Glutamatergic neuron (in vitro differentiated cells): ENCODE measurements at places on chromosomes 12 and 14.

DNA sequence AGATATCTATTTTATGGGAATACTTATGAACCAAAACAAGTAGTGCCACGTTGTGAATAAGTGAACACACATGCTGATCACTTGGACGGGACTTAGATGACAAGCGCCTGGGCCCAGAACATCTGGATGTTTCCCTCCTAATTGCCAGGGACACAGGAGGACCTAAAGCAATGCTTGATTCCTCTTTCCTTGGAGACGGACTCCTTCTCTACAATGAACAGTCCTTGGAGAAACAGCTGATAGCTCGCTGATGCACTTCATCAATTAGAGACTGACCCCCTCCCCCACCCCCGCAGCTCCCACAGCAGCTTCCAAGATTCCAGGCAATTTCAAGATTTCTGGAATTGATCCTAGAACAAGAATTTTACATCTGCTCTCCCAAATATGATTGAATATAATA is 86.4 kb downstream of the ST8SIA1 start:
- no peak for DNase-seq

GRCh38 chr12:15532364-15532977 is 210.2 kb downstream of the PTPRO start:
- no peak for DNase-seq

GRCh38 chr12:131076296-131076695 is 122.6 kb downstream of the ADGRD1 start:
- no peak for DNase-seq

- no peak for DNase-seq
Observed at GRCh38 chr12:104929977-104930376, 28.1 kb downstream of the SLC41A2 start.

DNA sequence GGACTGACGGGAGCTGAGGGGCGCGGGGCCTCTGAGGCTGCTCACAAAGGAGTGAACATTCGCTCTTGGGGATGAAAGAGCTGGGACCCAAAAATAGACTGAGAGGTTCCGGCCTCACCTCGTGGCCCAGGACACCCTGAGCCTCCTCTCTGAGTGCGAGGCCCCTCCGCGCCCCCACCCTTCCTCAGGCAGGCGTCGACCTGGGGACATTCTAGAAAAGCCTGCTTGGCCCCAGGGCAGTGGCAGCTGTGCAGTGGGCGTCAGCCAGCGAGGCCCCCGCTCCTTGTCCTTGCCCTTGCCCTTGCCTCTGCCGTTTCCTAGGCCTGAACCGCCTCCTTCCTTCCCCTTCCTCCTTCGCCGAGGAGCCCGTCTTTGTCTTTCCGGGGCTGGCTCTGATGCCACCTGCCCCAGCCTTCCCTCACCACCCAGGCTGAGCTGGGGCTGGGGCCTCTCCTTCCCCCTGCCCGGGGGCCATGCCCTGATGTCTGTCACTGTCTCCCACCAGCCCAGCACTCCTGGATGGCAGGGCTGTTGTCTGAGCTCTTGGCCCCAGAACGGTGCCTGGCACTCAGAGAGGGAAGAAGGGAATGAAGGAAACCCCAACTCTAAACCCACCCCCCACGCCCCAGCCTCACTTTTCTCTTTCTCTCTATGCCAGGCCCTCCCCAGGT is 208.2 kb upstream of the RTL1 start:
- DNase-seq, result no peak

- DNase-seq, result no peak
Observed at GRCh38 chr12:65778258-65779090, 45.8 kb upstream of the HMGA2 start.

DNA sequence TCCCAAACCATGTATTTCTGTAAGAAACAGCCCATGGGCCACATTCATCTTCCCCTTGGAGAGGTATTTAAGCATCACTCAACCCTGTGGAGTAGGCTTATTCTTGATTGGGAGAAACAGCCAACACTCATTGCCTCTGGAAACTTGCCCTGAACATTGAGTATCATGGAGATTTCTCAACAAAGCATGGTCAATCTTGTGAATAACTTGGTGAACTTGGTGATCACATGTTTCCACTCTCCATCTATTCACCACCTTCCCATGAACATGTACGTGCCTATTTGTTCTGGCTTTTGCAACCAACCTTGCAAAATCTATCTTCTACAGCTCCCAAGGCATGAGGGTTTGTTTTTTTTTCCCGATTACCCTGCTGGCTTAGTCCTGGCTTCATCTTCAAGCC is 163.2 kb downstream of the PAH start:
- no peak for DNase-seq

DNA sequence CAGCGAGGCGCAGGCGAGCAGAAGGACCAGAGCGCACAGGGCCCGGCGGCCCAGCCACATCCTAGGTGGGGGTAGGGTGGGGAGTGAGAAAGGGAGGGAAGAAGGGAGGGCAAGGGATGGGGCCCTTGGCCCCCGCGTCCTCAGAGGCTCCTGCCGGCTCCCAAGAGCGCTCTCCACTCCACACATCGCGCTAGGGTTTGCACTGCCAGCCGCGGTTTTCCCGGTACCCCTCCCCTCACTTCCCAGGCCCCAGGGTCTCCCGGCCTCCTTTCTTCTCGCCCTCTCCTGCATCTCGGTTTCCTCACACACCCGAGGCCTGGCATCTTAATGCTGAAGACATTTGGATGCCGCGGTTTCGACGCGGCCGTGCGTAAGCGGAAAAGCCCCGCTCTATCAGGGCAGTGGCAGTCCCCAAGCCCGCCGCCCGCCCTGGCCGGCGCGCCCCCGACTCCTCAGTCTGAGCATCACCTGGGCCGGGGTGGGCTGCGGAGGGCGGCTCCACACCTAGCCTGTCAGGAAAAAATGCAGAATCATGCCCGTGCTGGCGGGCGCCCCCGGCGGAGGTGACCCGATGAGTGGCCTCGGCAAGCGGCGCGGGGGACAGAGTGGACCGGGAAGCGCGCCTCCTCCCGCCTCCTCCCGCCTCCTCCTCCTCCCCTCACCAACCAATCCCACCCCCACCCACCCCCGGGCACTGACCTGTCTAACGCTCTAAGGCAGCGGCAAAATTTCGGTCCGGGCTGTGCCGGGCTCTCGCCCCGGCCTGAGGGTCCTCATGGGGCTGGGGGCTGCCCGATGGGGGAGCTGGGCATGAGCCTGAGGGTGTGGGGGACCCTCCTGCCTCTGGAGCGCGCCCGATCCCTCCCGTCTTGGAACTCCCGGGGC is 686 bp downstream of the B4GALNT1 start:
- peak; percentile 72 for DNase-seq

DNA sequence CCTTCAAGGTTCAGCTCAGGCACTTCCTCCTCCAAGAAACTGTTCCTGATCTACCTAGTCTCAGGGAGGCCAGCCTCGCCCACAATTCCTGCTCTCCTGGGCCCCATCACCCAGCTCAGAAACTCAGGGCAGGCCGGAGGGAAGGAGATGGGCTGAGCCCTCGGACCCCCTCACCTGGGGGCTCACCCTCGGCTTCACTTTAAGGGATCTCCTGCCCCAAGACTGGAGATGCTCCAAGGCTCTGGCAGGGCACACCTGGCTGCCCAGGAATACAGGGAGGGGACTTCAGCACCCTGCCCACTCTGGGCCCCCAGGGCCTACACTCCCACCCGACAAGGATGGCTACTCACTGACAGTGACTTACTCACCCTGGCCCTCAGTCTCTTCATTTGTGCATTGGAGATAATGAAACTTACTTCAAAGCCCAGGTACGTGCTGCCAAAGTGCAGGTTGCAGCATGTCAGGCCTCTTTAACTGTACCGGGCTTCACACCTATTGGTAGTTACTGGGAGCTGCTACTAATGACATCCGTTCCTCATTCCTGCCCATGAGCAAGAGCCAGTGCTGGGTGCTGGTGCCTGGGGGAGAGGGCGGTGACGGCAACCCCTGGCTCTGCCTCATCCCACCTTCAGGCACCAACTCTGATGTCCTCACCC is 21.0 kb upstream of the PPP1R13B start:
- DNase-seq, result no peak

DNA sequence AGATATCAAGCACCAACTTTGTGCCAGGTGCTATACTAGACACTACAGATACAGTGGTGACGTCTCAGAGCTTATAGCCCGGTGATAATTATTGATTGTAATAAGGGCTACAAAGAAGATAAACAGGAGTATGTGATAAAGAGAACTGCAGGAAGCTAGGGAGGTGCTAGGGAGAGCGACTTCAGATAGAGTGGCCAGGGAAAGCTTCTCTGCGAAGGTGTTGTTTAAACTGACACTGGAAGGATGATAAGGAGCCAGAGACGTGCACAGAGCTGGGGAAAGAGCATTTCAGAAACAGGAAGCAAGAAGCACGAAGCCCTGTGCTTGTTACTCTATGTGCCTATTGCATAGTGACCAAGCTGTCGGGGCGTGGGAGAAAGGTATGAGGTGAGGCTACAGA is 48.1 kb upstream of the OTX2 start:
- DNase-seq, result no peak

- no peak for DNase-seq
Observed at GRCh38 chr12:105357162-105357691, 26.7 kb downstream of the C12orf75 start.

- DNase-seq, result no peak
Observed at GRCh38 chr12:20409607-20410377, 41.5 kb downstream of the PDE3A start.

- no peak for DNase-seq
Observed at GRCh38 chr12:40632933-40633332, 59.3 kb upstream of the CNTN1 start.

DNA sequence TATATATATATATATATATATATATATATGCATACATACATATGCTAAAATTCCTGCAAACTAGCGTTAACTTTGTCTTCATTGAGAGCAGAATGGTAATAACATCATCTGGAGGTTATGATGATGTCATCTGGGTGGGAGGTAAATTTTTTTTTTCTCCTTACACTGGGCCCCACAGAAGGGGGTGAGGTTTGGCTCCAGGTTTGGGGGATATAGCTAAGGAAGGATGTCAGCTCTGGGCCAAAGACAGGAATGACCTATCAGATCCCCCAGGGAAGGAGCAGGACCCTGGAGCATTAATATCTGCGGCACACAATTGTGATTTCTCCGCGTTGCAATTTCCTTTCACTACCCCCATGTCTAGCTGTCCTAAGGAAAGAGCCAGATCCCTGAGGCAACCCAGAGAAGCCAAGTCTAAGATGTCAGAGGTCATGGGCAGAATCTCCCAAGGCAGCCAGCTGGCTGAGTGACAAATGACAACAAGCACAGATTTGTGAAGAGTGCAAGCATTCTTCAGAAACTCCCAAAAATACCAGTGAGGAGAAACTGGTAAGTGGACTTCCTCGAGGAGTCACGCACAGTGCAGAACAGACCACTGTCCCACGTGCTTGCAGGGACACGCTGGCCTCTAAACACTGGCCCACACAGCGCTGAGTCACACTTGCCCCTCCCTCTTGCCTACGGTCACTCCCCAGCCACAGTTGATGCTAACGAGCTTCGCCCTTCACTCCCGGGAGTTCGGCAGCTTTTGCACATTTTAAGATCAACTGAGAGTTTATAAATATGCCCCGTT is 9.9 kb downstream of the UBC start:
- peak; percentile 56 for DNase-seq

DNA sequence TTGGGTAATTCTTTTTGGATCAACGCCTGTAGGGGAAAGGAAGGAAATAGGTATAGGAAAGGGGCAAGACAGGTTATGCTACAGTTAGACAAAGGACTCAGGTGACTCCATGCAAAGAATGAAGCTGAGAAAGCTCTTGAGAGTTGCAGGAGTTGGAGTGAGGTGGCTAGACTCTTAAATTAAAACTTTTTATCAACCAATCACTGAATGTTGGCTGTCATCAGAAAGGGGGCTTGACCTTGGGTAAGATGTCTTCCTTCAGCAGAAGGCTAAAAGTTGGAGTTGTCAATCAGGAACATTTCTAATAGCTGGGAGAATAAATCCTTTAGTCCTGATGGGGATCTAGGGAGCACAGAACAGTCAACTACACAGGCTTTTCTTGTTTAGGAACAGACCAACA is 595.4 kb downstream of the SLC16A7 start:
- no peak for DNase-seq

DNA sequence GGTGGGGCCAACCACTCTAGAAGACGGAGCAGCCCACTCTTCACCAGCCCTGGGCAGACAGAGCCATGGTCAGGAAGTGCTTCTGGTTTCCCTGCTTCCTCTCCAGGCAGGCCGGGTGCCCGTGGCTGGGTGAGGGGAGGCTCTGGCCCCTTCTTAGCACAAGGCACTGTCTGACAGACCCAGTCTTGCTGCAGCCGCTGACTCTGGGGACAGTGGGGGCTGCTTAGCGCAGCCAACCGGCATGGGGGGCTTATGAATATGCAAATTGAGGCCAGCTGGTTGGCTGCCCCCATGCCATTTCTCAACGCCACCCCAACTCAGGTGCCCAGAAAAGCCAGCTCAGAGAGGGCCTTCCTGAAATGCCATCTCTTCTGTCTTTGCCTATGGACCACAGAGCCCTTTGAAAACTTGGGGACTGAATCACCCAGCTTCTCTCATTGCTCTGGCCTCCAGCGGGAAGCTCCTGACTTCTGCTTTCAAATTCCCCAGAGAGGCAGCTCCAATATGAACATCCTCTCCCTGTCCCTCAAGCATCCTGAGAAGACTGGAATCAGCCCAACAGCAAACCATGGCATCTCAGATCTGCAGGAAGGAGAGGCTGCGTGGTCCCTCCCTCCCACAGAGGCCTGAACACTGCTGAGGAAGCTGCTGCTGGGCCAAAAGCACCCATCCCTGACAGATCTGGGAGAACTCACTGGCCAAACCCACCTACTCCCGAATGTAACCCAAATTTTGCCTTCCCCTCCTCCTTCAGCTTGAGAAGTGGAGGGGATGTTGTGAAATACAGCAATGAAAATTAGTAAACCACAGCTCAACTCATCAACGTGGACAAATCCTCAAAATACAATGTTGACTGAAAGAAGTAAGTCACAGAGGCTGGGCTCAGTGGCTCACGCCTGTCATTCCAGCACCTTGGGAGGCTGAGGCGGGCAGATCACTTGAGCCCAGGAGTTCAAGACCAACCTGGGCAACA is at the start of gene PROX2:
Gene PROX2 (minus strand): TSS at position 205 of the 973 bp plus-strand sequence. CDS start 12,311 bp downstream, outside the sequence.
- no peak for DNase-seq

- DNase-seq, result no peak
Observed at GRCh38 chr12:12891881-12892355, 556 bp downstream of the GPRC5A start.

DNA sequence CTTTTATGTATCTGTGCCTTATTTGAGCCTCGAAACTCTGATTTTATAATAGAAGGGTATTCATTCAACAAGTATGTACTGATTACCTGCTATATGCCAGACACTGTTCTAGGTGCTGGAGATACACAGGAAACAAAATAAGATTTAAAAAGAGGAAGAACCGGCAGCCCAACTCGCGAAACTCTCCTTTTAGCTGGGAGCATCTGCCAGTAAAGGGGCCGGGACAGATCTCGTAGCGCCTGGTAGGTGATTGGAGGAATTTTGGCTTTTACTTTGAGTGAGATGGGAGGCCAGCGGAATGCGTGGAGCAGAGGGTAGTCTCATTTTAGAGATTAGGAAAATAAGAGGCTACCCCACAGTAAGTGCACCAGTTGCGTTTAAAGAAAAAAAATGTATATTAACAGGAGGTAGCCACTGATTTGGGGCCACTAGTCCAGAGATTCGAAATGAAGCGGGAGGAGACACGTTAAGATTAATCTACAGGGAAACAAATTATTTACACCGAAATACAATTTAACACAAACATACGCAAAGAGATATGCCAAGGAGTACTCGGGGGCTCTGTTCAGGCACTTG is 520 bp upstream of the MON2 start:
- DNase-seq, result no peak

- no peak for DNase-seq
Observed at GRCh38 chr12:88327276-88327675, 185.2 kb downstream of the TMTC3 start.
